ENCODE measurements at places on chromosomes 13 and 19.

DNA sequence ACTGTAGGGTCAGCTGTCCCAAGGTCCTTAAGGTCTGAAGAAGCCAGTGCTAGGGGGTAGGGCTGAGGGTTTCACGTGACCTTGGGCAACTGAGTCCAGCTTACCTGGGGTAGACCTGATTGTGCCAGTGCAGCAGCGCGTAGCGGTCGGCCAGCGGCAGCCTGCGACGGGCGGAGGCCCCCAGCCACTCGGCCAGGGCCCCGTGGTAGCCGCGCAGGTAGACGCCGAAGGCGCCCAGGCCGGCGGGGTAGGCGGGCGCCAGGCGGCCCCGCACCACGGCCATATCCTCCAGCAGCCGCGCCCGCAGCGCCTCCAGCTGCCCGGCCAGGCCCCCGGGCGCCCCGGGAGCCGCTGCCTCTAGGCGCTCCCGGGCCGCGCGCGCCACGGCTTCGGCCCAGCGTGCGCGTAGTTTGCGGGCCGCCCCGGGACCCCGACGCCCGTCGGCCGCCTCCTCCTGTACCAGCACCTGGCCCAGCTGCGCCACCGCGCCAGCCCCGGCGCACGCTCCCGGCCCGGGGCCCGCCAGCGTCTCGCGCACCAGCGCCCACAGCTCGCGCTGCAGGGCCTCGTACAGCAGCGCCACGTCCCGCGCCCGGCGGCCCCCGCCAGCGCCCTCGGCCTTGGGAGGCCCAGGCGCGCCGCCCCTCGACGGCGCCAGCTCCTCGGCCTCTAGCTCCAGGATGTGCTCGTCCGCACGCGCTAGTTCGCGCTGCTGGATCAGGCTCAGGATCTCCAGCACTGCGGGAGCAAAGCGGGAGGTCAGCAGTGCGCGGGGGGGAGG, 10.9 kb downstream of the EXOC3L2 start:
- DNase-seq = no peak

DNA sequence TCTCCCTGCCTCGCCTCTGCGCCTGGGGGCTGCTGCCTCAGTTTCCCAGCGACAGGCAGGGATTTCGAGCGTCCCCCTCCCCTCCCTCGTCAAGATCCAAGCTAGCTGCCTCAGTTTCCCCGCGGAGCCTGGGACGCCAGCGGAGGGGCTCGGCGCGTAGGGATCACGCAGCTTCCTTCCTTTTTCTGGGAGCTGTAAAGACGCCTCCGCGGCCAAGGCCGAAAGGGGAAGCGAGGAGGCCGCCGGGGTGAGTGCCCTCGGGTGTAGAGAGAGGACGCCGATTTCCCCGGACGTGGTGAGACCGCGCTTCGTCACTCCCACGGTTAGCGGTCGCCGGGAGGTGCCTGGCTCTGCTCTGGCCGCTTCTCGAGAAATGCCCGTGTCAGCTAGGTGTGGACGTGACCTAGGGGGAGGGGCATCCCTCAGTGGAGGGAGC, 722 bp upstream of the ICAM1 start:
- peak; percentile 96 for DNase-seq

DNA sequence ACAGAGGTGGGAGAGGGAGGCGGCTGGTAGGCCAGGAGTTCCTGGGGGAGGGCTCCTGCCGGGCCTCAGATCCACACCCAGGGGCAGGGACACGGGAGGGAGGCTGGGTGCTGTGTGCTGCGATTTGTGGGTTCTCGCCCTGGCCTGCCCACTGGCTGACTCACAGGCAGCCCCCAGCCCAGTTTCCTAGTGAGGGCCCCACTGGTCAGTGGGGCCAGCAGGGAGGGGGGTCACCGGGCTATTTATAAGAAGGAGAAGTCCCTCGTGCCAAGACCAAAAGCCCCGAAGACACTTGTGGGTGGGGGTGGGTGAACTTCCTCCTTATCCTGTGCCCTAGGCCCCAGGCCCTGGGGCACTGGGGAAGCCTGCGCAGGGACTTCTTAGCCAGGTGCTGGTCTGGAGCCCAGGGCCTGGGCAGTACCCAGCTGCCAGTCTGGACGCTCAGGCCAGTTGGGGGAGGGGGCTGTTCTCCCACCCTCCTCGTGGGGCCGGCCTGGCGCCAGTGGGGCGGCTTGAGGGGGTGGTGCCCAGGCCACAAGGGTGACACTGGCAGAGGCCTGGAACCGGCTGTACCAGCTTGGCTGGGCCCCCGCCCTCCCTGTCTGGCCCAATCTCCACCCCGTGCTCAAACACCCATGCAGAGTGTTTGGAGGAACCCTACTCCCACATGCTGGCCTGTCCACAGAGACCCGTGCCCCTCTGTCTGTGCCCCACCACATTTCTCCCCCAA, 5.0 kb upstream of the JUNB start:
- DNase-seq = no peak

DNA sequence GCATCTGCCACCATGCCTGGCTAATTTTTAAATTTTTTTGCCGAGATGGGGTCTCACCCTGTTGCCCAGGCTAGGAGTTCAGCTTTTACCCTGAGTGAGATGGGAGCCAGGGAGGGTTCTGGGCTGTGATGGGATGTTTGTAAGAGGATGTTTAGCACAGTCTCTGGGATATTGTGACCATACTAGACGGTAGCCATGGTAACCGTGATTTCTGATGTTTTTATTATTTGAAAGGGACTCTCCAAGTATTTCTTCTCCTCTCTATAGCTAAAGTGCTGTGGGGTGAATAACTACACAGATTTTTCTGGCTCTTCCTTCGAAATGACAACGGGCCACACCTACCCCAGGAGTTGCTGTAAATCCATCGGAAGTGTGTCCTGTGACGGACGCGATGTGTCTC, 10.4 kb downstream of the TSPAN16 start:
- DNase-seq = no peak

- DNase-seq = no peak
Observed at GRCh38 chr13:111139873-111140561, 24.9 kb downstream of the ARHGEF7 start.
